ENCODE measurements at places on chromosomes 5 and 9. TPM values are rescaled to one million over a fixed set of nuclear protein-coding genes. Genes with fewer than 3 reads are reported as not detected.

The NKD2 gene
- 2.7 TPM for total RNA-seq

GRCh38 chr5:142821733-142822487 lies 51.7 kb downstream of the ARHGAP26 start:
- DNase-seq, result no peak

DNA sequence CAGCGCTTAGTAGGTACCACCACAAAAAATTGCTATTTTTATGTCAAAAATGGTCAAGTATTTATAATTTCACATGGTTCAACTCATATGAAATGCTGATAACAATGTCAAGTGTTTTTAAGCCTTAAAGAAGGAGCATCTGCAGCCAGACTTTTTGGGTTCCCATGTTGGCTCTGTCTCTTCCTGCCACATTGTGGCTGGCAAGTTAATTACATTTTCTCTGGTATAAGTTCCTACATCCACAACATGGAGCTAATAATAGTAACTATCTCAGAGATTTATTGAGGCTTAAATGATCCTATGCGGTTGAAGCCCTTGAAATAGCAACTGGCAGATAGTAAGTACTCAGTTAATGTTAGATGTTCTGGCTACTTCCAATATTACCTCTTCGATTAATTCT lies 5.4 kb downstream of the ATP10B start:
- DNase-seq, result no peak

DNA sequence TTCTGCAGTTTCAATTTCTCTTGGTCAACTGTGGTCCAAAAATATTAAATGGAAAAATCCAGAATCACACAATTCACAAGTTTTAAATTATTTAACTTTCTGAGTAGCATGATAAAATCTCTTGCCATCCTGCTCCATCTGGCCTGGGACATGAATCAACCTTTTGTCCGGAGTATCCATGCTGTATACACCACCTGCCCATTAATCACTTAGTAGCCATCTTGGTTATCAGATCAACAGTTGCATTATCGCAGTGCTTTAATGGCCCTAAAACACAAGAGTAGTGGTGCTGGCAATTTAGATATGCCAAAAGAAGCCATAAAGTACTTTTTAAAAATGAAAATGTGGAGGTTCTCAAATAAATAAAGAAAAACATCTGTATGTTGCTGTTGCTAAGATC lies 25.3 kb downstream of the EFCAB9 start:
- no peak for DNase-seq

GRCh38 chr5:168939156-168939800 lies 360.1 kb upstream of the PANK3 start:
- no peak for DNase-seq

DNA sequence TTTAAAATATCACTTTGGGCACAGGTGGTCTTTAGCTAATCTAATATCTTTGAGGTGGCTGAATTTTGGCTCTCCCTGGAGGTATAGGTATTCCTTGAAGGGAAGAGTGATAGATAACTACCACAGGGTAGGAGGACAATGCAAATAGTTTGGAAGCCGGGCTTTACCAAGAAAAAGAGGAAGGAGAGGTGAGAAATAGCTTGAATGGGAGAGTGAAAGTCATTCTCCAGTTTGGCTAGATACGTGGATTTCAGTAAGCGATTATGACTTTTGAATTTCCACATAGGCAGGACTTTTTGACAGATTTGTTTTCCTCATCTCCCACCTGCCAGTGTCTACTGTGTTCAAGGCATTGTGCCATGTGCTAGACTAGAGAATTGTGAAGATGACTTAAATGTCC lies 45.5 kb downstream of the RASA1 start:
- DNase-seq, result no peak
